AG09309 (cell line): ENCODE measurements at places on chromosomes 13 and 19.

GRCh38 chr13:90197722-90198121 lies 1149.8 kb upstream of the MIR17HG start:
- DNase-seq: no peak

- DNase-seq: no peak
These were observed 29.9 kb downstream of the DOCK9 start for GRCh38 chr13:98947925-98948324.

- no peak for DNase-seq
These were observed 77.2 kb downstream of the KLF12 start for GRCh38 chr13:74056801-74057542.

DNA sequence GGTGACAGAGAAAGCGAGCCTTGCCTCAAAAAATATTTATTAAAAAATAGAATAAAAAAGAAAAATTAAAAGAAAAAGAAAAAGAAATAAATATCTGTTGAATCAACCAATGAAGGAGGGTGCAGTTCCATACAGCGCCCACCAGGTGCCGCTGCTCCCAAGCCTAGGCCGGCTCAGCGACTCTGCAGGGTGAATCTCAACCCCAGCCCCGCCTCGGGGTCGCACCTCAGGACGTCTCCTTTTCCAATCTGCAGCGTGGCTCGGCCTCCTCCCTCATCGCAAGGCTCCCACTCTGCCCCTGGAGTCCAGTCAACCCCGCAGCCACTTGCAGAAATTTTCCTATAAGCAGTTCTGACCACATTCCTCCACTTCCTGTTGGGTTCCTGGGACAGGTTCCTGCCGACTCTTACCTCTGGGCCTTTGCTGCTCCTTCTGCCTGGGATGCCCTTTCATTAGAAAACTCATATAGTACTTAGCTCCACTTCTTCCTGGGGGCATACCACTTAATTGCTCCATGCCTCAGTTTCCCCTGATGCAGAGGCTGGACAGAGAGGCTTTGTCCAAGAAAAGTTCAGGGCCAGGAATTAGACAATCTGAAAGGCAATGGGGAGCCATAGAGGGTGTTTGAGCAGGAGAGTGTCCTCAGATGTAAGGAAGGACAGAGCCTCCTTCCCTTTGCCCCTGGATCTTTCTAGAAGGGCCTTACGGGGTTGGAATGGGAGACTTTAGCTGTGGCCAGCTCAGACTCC lies 24.3 kb downstream of the NFILZ start:
- DNase-seq: no peak

GRCh38 chr13:74316547-74316946 lies 182.3 kb upstream of the KLF12 start:
- no peak for DNase-seq

DNA sequence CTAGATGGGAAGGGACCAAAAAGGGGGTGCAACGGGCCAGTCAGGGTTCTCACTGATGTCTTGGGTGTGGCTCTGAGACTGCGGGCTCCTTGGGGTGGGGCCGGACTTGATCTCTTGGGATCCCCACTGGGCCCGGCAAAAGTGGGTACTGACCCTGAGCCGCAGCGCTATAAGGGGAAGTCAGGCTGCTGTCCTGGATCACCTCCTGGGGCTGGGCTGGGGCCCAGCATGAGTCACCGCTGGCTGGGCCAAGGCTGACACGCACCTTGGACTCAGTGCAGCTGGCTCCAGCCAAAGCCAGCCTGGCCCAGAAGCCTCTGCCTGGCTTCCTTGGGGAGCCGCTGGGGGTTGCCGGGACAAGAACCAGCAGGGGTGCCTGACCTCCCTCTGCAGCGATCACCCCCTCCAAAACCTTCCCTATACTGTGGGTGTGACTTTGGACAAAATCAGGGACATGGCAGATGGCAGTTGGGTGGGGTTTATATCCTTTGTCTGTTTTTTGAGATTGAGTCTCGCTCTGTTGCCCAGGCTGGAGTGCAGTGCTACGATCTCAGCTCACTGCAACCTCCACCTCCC lies 617 bp upstream of the IQCN start:
- DNase-seq: no peak

DNA sequence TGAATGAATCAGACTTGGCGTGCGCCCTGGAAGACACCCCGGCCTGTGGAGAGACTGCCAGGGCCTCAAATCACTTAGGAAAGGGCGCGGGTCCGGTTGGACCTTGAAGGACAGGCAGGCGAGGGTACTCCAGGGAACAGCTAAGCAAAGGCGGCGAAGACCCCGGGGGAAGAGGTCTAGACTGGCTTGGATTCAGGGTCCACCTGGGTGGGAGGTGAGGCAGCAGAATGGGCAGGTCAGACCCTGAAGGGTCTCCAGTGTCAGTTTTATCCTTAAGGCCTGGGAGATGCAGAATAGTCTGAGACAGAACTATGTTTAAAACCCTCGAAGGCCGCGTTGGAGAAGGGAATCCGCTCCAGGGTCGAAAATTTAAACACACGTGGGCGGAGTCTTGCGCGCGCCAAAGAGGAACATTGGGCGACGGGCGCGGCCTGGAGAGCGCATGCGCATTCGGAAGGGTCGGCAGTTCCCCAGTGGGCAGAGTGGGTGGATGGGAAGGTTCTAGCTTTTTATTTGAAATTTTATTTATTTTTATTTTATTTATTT lies 567 bp upstream of the SMG9 start:
- DNase-seq: no peak

- no peak for DNase-seq
These were observed 3.6 kb downstream of the CACNG7 start for GRCh38 chr19:53912653-53913052.
